Liver (tissue), 10 donors: ENCODE measurements at places on chromosomes 7 and 10. TPM values are rescaled to one million over a fixed set of nuclear protein-coding genes. Genes with fewer than 3 reads are reported as not detected.

DNA sequence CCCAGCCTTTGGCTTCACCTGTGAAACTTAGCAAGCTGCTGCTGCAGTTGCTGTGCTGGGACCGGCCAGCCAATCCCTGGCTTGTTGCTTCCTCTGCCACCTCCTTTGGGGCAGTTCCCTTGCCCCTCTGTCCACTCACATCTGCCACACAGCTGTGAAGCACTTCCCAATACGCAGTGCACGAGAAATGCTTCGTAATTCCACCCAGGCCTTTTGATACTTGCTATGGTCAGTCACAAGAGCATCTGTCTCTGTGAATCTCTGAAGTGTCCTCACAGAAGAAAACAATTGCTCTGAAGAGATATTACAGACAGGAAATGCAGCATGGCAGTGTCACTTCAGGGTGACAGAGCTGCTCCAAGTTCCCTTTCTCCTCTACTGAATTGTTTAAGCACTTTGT is 208.5 kb downstream of the PTEN start:
- no peak for DNase-seq

DNA sequence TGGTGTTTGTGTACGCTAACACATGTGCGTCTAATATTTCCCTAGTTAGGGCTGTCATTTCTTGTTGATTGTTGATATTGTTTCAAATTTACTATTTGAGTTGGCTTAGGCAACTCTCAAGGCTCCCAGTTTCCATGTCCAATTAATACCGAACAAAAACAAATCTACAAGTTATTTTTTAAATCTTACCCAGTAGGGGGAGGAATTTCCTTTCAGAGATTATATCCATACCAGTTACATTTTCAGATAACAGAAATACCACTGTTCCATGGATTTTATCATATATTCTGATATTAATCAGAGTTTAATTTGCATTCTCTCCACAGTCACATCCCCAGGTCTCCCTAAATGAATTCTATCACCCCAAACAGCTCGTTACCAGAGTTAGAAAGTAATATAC is 7.2 kb upstream of the AKR1B10 start:
- DNase-seq = no peak

DNA sequence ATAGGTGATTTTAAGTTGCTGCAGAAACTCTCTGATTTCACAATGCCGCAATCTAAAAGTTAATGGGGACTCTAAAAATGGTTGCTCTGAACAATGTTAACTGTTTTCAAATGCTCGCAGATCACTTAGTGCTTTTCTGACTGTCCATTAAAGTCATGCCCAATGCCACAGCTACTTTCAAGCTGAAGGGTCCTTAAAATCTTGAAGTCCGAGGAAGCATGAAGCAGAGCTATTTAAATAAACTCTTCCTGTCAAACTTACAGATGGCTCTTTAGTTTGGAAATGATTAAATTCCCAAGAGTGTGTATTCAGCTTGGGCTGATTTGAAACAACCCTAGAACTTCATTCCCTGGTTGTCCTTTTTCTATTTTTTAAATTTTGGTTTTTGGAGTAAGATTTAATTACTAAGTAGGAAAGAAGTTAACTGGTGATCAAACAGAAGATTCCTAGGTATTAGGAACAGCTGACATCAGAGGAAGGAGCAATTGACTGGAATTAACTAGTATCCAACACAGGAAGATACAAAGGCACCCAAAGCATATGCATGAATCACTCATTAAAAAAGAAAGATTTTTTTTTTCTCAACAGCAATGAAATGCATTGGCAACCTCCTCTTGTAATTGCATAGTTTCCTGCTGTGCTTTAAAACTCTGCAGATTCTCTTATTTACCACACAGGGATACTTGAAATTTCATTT is 105.1 kb downstream of the NRP1 start:
- DNase-seq = no peak

DNA sequence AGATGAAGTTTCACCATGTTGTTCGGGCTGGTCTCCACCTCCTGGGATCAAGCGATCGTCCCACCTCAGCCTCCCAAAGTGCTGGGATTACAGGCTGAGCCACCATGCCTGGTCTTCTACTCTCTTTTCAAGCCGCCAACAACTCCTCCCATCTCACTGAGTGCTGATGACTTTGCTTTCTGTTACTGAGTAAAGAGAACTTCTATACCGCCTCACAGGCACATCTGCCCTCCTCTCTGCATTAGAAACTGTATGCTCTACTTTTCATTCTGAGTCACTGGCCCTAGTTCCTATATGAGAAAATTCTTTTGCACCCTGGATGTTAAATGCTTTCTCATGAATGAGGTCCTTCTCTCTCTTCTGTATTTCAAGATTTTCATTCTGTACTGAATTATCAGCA is 2.2 kb upstream of the ZNF239 start:
- DNase-seq = no peak

- no peak for DNase-seq
Observed at GRCh38 chr10:126092366-126093215, 196.2 kb downstream of the FANK1 start.

Gene KIF11
- 0.25 TPM for total RNA-seq

- no peak for DNase-seq
Observed at GRCh38 chr7:156827587-156828203, 65.3 kb downstream of the LMBR1 start.
